ENCODE measurements at places on chromosomes 16 and 17.

- DNase-seq = no peak
Observed at GRCh38 chr17:6041246-6041645, 28.9 kb upstream of the WSCD1 start.

GRCh38 chr17:51770027-51770759, 388.3 kb downstream of the CA10 start:
- DNase-seq = no peak

DNA sequence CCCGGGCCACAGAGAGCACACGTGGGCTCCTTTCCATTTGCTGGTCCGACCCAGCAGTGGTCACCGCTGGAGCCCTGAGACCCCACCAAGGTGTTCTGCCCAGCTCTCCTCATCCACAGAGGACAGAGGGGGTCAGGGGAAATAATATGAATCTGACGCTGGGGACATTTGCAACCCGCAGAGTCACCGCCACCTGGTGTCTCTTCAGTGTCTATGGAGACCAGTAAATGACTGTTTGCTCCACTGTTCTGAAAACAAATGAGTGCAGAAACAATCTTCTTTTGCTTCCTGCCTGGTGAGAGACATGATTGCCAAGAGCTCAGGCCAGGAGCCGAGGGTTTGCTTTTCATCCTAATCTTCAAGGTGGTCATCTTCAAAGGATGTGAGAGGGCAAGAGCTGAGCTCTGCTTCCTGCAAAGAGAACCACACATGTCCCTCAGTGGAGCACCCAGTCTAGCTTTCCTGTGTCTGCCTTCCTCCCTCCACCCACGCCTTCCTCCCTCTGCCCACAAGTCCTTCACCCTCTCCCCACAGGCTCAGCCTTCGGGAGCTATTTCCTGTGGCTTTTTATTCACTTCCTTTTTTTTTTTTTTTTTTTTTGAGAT, 14.7 kb upstream of the KLHDC4 start:
- peak; percentile 95 for DNase-seq

GRCh38 chr16:4511441-4512082, 27.0 kb downstream of the CDIP1 start:
- peak; percentile 80 for DNase-seq

DNA sequence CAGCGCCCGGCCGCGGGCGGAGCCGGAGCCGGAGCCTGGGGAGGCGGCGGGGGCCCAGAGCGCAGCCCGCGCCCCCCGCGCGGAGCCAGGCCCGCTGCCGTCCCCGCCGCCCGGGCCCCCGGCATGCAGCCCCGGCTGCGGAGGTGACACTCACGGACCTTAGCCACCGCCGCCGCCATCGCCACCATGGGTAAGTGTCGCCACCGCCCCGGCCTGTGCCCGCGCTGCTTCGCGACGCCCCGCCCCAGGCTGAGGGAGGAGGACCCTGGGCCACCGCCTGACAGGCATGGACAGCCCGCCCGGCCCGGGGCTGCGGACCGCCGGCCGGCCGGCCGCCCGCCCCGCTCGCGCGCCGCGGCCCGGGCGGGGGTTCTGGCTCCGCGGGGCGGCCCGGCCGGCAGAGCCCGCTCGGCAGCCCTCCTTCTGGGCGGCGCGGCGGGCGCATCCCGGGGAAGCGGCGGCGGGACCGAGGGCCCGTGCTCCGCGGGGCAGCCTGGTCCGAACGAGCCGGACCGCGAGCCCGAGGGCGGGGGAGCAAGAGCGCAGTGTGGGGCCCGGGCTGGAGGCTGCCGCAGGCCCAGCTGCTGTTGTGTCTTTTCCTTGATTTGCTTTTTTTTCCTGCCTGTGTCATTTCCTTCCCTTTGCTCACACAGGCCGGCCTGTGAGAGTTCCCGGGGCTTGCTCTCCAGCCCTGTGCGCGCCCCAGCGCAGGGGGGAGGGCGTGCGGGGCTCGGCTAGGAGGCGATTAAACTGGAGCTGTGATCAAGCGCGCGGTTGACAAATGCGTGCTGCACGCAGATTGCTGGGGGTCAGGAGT, 565 bp downstream of the MAP3K3 start:
- DNase-seq = peak; percentile 81

GRCh38 chr16:24504472-24505345, 34.7 kb upstream of the RBBP6 start:
- DNase-seq = peak; percentile 85

DNA sequence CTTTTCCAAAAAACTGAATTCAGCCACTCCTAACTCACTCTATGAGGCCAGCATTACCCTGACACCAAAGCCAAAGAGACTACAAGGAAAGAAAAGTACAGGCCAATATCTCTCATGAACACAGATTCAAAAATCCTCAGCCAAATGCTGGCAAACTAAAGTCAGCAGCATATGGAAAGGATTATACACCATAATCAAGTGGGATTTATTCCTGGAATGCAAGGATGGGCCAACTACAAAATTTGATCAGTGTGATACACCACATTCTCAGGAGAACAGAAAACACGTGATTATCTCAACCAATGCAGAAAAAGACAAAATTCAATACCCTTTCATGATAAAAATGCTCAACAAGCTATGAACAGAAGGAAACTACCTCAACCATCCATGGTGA, 7.7 kb upstream of the AATK start:
- DNase-seq = no peak

GRCh38 chr17:17887752-17888304, 51.0 kb upstream of the SREBF1 start:
- DNase-seq = no peak

- no peak for DNase-seq
Observed at GRCh38 chr17:75468779-75469373, 12.4 kb downstream of the TMEM94 start.

GRCh38 chr17:78236362-78237127, 5.1 kb downstream of the TMEM235 start:
- DNase-seq = no peak

DNA sequence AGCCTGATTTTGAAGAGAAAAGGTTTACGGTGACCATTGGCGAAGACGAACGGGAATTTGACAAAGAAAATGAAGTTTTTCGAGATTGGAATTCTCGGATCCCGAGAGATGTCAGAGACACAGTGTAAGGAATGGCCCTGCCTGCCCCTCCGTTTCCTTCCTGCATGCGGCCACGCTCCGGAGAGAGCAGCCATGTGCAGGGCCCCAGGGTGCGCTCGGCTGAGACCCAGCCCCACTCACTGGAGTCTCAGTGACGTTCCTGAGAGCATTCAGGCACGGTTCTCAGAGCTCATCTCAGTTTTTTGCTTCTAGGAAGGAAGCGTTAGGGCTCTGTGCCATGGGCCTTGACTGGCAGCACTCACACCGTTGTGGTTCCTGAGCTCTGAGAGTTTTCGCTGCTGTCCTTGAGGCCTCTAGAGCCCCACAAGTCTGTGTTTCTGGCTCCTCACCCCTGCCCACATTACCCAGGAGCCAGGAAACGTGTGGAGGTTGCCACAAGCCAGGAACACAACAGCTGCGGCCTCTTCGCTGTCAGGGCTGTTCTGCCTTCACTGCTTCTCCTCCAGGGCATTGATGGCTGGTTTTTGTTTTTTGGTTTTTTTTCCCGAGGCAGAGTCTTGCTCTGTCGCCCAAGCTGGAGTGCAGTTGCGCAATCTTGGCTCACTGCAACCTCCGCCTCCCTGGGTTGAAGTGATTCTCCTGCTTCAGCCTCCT, 29.8 kb downstream of the ZC3H18 start:
- DNase-seq = no peak

GRCh38 chr17:58060596-58061191, 22.5 kb upstream of the DYNLL2 start:
- DNase-seq = no peak

DNA sequence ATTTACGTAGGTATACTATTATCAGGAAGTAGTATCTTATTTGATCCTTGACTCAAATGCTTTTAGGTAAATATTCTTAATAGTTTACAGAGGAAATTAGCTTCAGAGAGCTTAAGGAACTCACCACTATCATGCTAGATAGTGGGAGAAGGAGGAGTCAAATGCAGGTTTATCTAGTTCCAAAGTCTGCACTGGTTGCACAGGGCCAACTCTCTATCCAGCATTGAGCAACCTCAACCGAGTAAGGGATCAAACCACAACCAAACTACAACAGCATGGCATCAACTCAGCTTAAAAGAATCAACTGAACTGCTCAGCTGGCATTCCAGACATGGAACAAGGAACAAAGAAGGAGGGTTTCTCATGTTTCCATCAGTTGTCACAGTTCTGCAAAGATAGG, 306.0 kb downstream of the MAF start:
- DNase-seq = peak; percentile 24

DNA sequence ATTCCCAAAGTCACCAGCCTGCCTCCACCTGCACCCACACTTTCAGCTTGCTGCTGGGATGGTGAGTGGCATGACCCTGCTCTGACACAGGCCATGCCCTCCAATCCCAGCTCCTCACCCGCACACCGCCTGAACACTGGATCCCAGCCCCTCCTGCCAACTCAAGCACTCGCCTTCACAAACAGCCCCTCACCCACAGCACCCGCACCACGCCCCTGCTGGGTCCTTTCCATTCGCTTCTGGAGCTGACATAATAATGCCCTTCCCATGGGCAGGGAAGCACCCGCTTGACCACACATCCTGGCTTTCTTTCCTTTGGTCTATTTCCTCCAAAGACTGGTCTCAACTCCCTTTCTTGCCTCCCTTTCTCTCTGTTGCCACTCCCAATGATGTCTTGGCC, 57.6 kb downstream of the RAB11FIP4 start:
- DNase-seq = no peak

DNA sequence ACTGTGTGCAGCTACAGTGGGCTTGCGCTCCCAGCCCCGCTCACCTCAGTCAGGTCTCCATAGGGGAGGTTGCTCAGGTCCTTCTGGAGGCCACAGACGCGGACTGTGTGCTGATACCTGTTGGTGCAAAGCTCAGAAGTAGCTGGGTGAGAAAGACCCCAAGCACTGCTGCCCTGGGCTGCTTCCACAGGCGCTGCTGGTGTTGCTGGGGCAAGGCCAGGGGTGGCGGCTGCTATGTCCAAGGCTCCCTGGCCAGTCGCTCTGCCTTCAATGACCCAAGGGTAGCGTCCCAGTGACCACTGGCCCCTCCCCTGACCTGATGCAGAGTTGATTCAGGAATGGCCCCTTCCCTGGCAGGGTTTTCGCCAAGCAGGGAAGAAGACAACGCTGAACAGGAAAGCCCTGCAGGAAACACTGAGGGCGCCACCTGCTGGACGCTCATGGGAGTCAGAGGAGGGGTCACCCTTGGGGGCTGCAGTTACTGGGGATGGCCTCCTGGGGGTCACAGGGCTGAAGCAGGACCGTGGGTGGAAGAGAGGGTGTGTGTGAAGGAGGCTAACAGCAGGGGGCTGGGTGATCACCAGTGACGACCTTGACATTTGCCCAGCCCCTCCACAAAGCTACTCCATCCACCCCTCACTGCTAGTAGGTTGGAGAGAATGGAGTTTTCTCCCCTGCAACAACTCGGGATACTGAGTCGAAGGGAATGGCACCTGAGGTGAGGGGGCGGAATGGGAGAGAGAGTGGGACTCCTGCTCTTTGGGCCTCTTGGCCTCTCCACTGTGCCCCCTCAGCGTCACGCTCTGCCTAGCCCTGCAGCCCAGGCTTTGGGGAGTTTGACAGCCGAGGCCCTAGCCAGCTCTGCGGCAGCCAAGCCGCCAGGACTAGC, 38.3 kb downstream of the ABCC12 start:
- DNase-seq = peak; percentile 84

DNA sequence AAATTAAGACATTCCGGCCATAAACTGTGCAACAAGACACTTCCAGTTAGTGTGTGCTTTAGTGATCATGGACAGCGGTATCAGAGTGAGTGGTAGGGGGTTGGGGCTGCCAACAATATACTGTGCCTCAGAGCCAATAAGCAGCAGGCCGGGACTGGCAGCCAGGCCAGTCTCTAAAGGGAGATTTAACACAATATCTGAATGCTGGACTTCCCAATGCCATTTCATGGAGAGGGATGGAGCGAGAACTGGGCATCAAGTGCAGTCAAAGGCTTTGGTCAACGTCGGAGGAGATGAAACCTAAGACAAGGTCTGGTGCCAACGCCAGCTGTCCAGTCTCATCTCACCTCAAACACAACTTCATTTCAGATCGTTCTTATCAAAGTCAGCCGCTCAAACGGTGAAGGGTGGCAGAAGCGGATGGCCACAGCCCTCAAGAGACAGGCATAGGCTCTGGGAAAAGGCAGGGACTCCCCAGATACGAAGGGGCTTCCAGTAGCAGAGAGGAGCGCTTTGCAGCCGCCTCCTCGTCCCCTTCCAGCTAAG, 935 bp downstream of the USP32 start:
- peak; percentile 79 for DNase-seq

DNA sequence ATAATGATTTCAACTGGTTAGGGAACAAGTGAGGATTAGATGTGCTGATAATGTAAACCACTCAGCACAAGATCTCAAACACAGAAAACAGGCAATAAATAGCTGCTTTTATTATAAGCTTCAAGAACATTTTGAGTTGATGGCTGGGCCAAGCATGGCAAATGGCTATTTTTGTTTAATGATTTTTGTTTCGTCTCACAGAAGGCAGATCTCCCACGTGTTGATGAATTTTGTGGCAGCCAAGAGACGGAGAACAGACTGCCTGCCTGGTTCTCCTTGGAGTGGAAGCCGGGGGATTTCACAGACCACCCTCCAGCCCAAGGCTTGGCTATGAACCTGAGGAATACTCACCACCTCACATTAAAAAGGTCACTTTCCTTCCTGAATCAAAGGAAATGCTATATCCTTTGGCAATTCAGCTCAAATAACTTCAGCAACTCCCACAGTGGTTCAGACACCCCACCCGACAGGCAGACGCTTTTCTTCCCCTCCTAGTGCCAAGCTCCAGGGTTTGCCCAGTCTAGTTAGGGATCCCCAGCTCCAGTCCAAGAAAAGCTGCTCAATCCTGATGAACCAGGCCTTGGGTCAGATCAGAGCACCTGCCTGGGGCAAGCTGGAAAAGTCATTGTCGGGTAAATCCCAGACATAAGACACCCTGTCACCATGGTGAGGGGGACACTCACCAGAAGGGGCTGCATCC, 593.5 kb downstream of the TOX3 start:
- no peak for DNase-seq

DNA sequence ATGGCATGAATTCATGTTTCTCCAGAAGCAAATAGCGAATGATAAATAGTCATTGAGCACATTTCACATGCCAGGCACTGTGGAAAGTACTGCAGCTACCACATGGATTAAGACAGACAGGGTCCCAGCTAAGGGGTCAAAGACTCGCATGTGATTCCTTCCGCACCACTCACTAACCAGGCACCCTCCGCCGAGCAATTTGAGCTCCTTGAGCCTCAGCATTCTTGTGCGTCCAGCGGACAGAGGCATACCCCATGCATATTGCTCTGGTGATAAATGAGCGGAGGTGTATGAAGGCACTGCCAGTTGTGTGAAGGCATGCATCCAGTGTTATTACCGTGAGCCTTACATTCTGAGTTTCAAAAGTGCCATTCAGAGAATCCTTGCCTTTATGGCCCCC, 358.7 kb downstream of the HS3ST4 start:
- DNase-seq = no peak

- DNase-seq = no peak
Observed at GRCh38 chr16:80909720-80910119, 97.0 kb downstream of the CMC2 start.

GRCh38 chr17:42221886-42222745, 27.8 kb upstream of the GHDC start:
- DNase-seq = peak; percentile 90

GRCh38 chr16:519841-520687, 7.4 kb upstream of the CAPN15 start:
- no peak for DNase-seq

Measured in hematopoietic multipotent progenitor cell treated with erythropoietin and hydrocortisone succinate and interleukin-3 and kit ligand, for 4 days (in vitro differentiated cells).